Upper lobe of right lung (tissue), 1 donor: ENCODE measurements at places on chromosomes 12 and 14.

DNA sequence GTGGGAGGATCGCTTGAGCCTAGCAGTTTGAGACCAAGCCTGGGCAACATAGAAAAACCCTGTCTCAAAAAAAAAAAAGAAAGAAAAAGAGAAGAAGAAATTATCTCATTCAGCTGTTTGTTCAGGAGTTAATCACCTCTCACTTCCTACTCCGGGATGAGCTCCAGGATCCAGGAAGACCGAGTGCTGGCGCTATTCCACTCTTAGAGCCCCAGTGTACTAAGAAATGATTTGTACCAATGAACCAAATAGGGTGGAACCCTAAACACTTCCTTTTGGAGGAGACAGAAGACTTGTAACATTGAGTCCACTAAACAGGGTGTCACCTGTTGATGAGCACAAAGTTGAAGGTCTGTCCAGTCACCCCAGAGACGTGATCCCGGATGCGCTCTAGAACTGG, 3.6 kb downstream of the ALKBH2 start:
- no peak for DNase-seq

DNA sequence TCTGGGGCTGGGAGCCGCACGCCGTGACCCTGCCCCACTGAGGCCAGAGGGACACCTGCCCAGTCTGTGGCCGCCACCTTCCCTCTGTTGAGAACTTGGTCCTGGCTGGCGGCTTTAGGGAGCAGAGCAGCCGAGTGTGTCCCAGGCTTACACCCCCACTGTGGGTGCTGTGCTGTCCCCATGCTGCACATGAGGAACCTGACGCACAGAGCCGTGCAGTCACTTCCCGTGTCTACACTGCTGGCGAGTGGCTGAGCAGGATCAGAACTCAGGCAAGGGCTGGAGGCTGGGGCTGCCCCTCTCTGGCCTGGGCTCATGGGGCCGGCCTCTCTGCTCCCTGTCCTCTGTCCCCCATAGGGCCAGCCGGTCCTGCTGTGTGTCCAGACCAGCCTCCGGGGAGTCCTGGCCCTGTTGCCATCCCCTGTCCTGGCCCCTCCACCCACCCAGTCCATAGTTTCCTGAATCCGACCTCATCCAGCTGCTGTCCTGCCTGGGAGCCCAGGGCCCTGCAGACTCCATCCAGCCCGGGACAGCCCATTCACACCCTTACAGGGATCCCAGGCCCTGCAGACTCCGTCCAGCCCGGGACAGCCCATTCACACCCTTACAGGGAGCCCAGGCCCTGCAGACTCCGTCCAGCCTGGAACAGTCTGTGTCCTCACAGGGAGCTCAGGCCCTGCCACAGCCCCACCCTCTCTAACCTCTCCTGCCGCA, 10.3 kb downstream of the FBRSL1 start:
- DNase-seq = no peak

DNA sequence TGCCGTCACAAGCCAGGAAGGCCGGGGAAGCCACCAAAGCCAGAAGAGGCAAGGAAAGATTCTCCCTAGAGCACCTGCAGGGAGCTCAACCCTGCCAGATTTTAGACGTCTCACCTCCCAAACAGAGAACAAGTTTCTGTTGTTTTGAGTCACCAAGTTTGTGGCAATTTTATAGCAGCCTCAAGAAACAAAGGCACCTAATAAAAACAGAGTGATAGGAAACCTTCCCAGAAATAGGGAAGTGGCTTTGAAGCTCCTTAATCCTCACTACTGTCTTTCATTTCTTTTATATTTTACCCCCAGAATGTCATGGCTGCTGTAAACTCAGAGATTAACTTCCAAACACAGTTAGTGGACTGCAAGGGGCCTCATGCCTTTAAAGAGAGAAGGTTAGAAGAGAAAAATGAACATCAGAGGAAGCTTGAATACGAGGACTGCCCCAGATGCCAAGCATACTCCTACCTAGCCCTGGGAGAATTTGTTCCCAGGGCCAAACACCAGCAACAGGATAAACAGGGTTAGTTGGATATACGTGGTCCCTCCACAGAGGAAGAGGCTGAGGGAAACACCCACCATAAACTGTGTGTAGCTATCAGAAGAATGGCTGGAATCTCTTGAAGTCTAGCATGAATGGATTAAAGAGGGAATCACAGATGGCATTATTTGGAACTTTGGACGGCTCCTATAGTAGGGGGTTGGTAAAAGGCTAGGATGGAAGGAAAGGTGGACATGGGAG, 148.3 kb downstream of the KCNA5 start:
- no peak for DNase-seq

- no peak for DNase-seq
These were observed 59.2 kb upstream of the ZDHHC17 start for GRCh38 chr12:76704693-76705092.

DNA sequence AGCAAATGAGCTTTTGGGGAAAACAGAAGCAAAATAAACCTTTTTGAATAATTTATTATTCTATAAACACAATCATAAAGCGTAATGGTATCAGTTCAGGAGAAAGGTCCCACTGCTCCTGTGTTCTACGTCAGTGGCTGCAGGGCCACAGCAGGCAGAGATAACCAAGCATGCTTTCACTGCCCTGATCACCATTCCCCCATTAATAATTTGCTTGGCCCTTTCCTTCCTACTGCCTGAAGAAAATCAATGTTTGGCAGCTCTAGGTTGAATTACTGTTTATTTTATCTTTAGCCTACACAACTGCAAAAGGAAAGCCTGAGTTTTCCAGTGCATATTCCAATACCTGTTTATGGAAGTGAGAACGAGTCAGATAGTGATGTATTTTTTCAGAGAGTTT, 369.9 kb downstream of the DIO2 start:
- DNase-seq = no peak

DNA sequence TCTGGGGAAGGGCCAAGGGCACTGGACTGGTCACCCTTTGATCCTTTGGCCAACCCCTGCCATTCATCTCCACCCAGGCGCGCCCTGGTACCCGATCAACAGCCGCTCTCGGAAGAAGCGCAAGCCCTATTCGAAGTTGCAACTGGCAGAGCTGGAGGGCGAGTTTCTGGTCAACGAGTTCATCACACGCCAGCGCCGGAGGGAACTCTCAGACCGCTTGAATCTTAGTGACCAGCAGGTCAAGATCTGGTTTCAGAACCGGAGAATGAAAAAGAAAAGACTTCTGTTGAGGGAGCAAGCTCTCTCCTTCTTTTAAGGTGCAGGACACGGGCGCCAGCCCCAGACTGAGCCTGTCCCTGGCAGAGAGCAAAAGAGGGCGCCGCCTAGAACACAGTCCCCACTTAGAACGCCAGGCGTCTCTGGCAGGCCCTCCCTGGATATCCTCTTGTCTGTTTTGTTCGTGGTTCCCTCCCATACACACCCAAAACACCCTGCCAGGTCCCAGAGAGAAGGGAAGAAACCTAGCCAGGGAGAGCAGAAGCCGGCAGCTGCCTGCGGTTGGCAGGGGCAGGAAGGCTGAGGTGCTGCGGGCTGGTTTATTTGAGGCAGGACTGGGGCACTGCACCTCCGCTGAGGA, 1.7 kb downstream of the HOXC12 start:
- DNase-seq = no peak

DNA sequence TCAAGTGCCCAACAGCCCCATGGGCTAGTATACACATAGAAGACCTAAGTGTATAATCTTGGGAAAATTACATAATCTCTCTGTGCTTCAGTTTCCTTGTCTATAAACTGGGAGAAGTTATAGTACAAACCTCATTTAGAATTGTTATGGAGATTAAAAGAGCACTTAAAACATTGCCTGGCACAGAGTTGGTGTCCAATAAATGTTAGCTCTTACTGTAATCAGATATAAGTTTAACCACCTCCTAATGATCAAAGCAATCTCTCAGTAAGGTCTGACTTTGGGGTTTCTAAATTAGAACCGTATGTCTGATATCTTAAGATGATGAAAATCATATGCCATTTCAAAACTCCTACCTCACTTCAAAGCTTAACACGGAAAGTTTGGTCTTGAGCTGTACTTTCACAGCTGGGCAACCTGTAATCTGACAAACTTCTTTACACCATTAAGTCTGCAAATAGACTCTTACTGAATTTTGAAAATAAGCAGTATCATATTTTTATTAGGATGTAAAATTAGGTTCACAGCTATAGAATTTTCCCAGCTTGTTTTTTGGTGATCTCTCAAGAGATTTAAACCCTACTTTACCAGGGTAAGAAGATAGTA, 58.6 kb upstream of the MYBPC1 start:
- DNase-seq = no peak

- DNase-seq = no peak
These were observed 168.4 kb upstream of the AVPR1A start for GRCh38 chr12:63319386-63319785.

DNA sequence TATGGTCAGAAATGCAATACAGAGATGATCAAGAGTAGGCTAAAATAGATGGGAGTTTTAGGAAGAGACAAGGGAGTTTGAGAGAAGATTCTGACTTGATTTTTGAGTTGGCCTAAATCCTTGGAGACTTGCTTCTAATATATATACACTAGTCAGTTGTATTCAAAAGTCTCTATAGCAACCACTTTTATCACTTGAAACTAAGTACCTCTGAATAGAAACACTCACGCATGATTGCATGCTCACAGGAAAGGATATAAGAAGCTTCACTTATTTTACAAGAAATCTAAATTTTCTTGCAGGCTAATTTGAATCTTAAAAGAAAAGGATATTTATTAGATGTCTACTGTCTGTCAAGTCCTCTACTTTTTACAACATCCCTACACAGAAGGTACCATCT, 316.8 kb downstream of the SNAPC1 start:
- no peak for DNase-seq

DNA sequence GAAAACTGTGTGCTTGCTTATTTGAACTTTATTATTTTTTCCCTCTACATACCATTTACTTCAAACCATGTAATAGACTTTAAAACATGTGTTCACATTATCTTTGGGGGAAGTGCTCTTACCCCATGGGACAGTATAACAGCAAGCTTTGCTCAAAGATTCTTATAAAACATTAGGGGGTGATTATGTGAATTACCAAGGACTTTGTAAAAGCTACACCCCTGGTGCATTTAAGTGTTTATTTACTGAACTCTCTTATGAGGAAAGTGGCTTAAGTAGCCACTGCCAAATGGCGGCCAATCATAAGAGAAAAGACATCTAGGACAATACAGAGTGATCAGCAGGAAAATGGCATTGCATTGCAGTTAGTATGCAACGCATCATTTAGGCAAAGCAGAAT, 70.3 kb downstream of the CAPZA3 start:
- no peak for DNase-seq

DNA sequence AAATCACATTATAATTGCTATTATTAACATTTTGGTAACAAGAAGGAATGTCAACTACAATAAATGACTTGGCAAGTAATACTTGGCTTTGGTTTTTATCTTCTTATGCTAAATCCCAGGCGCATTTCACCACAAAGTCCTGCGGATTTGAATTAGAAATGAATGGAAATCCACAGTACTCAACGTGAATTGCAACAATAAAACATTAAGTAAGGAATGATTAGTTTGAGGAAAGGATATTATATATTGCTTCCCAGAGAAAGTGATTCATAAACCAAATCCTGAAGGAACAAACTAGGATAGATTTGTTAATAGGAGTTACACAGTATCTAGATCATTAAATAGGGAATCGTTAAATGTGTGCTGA, 1089.7 kb downstream of the TRHDE start:
- no peak for DNase-seq

- DNase-seq = no peak
These were observed 996 bp downstream of the REC8 start for GRCh38 chr14:24172871-24173281.

DNA sequence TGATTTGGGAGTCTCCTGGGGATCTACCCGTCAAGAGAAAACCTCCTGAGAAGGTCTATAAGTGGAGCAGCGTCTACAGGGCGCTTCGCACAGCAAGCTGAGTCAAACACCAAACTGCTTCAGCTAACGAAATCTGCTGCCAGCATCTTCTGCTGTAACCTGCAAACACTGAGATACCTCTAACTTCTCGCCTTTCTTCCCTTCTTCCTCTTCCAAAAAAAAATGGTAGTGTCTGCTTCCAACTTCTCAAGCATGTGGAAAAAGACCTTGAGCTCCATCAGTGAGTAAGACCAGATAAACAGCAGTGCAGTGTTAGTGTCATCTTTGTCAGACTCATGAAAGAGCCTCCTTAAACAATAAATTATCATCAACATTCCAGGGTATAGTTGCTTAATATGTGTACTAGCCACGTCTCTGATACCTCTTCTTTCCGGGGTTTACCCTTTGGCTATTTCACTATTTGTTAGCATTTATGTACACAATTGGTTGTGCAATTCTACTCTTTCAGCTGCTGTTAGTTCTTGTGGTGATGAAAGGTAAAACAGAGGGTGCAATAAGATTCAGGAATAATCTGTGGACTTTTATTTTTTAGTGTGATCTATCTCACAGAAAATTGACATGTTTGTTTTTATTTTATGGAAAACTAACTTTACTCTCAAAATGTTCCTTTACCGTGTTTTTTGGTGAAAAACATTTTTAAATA, 81.6 kb downstream of the LLPH start:
- DNase-seq = no peak

GRCh38 chr14:72932893-72933292, 6.6 kb downstream of the DCAF4 start:
- DNase-seq = no peak

- DNase-seq = no peak
These were observed 11.6 kb downstream of the PKP2 start for GRCh38 chr12:32884962-32885361.

DNA sequence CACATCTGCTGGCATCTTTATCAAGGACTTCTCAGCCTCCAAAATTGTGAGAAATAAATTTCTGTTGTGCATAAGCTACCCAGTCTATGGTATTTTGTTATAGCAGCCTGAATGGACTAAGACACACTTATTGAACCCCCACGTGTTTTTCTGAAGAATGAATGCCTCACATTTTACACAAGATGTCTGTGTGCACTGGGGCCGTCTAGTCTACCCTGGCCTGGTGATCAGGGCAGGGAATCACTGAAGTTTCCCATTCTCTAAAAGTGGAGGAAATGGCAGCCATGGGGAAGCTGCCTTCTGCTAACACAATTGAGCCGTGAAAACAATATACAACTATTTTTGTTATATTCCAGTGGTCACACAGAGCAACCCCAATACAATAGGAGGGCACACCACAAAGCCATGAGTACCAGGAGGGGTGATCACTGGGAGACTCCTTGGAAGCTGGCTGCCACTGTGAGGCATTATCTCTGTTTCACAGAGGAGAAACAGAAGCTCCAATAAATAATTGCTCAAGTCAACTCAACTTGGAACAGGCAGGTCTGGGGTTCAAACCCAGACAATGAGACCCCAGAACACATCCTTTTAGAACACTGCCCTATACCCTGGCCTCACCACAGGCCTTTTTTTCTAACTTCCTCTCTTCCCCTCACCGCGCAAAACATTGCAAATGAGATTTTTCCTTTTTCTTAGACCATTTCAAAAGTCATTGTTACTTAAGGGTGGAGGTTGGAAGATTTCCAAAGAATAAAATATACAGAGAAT, 18.3 kb upstream of the LTA4H start:
- DNase-seq = no peak
